ENCODE measurements at places on chromosomes 2 and 18.

GRCh38 chr2:53356291-53356905 is 411.2 kb upstream of the CHAC2 start:
- no peak for DNase-seq

- no peak for DNase-seq
These were observed 525.4 kb downstream of the KCNJ3 start for GRCh38 chr2:155223781-155224406.

DNA sequence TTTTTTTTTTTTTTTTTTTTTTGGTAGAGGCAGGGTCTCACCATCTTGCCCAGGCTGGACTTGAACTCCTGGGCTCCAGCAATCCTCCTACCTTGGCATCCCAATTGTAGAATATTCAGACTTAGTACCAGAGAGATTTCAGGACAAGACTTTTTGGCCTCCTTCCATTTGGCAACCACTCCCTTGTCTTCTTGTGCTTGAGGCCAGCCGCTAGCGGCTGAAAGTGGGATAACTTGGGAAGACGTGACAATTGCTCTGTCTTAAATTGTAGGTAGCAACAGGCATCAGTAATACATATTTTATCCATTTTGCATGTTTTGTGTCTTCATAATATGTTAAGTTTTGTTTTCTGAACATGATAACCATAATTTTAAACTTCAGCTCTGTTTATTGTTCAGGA is 53.3 kb upstream of the TTN start:
- DNase-seq: no peak

DNA sequence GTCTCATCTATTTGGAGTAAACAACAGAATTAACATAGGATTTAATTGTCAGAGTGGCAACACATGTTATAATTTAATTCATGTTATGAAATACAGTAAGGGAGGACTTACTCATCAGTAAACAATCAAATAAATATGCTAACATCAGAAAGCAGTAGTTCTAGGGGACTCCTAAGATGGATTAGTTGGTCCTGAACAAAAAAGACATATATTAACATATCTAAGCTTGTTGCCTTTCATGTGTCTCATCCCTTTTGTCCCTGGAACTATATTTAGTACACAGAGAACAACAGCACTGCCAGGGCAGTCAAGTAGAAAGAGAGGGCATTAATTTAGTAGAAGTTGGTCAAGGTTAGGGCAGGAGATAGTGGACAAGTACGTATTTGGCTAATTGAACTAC is 117.8 kb upstream of the FZD5 start:
- DNase-seq: no peak

DNA sequence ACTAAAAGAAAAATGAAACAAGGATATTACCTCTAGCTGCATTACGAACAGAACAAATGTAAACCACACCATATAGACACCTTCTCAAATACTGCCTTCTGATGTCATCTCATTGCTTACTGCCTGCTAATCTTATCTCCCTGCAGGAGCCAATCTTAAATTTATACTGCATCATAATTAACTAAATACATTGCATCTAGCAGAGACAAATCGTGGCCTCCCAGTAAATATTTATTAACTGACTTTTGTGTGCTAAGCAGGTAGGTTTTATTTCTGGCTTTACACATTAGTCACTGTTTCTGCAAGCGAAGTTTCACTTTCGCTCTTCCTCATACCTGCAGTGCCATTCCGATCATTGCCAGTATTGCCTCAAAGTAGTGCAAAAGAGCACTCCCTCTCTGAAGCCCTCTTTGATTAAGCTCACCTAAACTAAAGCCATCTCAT is 67.5 kb downstream of the SPATS2L start:
- DNase-seq: no peak

DNA sequence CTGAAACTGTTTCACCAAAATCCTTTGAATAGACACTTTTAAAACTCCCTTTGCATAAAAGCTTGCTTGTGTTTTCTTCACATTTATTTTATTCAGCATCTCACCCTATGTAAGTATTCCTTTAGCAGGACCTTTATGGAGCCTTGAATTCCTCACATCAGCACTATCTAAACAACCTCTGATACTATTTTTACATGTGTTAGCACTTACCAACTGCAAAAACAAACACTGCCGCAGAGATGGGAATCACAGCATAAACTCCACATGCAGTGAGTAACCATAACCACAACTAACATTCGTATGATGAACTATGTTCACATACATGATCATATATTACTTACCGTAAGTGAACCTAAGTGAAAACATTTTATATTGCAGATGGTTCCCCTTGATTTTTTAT is 15.4 kb downstream of the FBXO15 start:
- no peak for DNase-seq

DNA sequence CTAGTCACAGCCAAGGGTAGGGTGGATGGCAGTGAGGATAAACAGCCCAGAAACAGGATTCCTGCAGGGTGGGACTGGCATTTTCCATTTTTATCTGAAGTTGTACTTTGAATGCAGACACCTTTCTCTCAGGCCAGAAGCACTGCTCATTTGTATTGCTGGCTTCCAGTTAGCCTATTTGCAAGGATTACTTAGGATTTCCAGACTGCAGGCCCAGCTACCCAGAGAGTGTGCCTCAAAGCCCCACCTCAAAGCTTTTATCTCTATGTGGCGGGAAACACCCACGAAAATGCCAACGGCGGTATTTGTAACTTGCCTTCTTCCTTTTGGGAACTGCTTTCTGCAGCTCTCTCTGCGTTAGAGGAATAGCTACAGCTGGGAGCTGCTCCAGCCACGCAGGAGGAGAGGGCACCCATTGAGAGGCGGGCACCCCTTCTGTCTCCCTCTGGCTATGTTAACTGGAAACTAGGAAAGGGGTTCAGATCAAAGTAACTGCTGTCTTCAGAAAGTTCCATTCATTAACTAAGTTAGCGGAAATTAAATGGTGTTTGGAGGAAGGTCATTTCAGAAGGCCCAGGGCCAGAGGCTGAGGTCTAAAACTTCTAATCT is 144.9 kb downstream of the TGIF1 start:
- peak; percentile 33 for DNase-seq

- no peak for DNase-seq
These were observed 248.1 kb downstream of the CELF4 start for GRCh38 chr18:37317486-37317885.

DNA sequence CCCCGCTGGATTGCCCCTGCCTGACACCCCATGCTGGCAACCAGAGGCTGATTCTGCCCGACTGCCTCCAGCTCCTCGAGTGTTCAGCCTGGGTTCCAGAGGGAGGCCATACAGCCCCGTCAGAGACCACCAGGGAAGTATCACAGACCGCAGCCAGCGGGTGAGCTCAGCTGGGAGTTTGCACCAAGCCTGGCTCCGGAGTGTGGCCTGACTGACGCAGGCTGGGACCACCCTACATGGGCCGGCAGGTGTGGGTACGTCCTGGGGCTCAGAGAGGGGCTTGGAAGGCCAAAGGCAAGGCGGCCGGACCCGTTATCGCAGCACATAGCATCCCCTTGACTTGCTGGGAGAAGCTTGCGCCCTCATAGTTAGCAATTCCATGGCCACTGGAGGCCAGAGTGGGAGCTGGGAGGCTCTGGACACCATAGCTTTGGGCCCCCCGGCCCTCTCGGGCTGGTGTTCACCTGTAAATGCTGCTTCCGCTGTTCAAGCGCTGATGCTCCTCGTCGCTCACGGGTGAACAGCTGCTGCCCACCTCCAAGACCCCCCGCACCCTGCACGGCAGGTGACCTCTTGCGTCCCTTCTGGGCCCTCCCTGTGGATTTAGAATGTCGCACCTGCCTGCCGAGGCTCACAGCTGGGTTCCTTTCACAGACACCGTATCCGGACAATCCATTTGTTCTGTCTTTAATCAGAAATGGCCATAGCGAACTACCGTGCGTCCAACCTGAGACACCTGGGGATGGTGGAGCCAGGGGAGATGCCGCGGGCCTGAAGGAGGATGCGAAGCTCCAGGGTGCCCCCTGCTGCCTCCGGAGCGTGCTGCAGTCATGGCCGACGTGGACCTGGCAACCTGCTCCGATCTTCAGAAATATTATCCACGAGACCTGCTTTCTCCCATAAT is 31.2 kb upstream of the SLC66A3 start:
- peak; percentile 47 for DNase-seq

- DNase-seq: no peak
These were observed 31.8 kb downstream of the ARHGAP15 start for GRCh38 chr2:143160732-143161707.

DNA sequence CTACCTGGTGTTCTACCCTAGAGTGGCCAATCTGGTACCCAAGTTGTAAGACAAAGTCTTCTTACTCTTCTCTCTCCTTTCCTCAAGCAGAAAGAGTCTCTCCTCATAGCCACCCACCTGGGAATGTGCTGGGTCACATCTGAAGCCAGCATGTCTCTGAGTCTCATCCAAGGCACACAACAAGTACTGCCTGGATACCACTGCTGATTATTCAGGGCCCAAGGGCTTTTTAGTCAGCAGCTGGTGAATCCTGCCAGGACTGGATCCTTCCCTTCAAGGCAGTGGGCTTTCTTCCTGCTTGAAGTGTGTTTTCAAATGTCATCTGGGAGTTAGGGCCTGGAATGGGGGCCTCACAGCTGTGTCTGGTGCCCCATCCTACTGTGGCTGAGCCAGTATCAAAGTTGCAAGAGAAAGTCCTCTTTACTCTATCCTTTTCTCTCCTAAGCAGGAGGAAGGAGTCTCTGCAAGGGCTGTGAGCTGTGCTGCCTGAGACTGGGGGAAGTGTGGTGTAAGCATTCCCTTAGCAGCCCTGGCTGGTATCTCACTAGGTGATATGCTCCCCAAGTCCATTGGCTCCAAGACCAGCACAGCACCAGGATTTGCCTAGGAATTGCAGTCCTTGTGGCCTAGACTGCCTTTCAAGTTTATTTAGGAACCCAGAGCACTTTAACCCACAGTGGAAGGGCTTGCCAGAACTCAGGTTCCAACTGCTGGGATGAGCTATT is 27.2 kb downstream of the OXER1 start:
- no peak for DNase-seq

Measured in HL-60 (cell line).